Gastrocnemius medialis (tissue), 4 donors: ENCODE measurements at places on chromosomes 1 and 21.

DNA sequence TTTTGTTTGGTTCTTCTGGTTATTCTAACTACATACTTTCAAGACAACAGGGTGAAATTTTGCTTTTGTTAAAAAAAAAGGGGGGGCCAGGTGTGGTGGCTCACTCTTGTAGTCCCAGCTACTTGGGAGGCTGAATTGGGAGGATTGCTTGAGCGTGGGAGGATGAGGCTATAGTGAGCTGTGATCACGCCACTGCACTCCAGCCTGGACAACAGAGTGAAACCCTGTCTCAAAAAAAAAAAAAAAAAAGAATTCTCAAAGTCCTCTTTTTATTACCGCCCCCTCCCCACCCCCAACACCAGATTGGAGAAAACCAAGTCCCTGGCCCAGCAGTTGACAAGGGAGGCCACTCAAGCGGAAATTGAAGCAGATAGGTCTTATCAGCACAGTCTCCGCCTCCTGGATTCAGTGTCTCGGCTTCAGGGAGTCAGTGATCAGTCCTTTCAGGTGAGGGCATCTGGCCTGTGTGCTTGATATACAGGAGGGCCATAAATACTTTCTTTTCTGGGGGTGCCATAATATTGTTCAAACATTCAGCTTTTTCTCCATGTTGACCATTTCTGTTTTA, 50.2 kb downstream of the LAMC2 start:
- no peak for DNase-seq

DNA sequence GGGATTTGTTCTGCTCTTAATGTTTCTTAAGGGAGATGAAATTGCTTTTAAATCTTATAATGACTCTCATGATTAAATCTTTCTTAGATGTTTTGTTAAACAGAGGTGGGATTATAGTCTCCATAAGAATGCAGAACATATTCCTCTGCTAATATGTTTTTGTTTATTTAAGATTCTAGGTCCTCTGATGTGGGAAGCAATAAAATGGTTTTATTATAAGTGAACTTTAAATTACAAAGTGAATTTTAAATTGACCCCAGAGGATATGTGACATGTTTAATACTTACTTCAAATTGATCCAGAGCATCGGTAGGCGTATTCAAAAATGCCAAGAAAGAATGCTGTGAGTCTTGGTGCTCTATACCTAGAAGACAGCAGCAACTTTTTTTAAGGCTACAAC, 129.4 kb downstream of the COQ8A start:
- DNase-seq: no peak

GRCh38 chr1:100431954-100432353, 79.6 kb downstream of the CDC14A start:
- DNase-seq: no peak

DNA sequence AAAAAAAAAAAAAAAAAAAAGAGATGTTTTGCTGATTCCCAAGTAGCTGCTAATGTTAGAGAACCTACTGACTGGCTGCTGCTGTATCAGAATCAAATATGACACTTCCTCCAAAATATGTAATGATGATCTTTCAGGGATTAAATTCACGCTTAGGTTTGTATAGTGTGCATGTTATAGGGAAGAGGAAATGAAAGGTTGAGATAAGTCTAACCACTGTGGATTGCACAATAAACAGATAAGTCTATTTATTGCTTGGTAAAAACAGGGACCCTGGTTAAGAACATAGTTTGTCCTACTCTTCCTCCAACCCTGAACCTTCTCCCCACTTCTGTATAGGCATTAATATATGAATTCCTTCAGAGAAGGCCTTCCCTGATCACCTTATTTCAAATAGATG, 13.2 kb downstream of the RC3H1 start:
- DNase-seq: no peak

DNA sequence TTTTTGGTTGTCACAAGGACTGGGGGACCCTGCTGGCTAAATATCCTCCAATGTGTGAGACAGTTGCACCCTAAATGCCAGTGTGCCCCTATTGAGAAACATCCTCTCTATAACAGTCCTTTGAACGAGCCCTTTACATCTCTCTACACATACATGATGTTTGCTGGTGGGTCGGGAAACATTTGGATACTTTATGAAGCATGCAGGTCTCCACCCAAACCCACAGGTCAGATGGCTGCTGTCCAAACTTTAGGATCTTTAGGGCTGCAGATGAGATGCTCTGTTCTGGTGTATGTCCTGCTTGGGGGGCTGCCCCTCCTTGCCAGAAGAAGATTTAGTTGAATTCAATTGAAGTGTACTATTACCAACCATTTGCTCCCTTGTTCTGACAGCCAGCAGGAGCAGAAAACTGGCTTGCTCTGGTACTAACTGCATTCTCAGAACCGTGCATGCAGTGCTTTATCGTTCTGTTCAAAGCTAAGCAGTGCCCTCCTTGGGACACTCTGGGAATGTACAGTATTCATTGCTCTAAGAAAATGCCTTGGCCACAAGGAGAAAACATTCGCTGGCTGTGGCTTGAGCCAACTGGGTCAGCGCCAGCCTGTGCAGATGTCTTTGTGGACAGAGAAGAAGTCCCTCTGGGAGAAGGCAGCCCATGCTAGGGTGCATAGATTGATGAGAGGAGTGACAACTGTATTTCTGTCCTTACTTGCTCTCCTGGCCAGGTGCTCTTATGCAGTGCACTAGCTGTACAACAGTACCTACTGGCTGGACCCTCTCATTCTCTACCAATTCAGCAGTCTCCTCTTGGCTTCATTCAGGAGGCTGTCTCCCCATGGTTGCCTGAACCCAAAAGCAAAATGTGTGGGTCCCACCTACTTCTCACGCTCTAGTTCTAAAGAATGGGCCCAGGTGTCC, 61.4 kb upstream of the DIRAS3 start:
- peak; percentile 46 for DNase-seq

DNA sequence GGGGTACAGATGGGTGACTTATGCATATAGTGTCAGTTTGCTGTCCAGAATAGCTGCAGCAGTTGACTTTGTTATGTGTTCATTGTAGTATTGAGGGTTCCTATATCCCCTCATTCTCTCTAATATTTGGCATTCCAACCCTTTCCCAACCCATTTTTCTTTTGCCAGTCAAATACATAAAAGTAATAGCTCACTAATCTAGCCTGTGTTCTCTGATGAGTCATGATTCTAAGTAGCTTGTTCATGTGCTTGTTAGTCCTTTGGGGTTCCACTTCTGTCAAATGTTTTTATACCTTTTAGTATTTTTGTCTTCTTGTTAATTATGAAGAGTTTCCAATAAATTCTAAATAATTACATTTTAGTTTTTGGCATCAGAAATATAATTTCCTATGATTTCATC, 99.2 kb upstream of the MROH9 start:
- no peak for DNase-seq

- no peak for DNase-seq
Observed at GRCh38 chr1:224533517-224533916, 82.6 kb upstream of the CNIH3 start.

DNA sequence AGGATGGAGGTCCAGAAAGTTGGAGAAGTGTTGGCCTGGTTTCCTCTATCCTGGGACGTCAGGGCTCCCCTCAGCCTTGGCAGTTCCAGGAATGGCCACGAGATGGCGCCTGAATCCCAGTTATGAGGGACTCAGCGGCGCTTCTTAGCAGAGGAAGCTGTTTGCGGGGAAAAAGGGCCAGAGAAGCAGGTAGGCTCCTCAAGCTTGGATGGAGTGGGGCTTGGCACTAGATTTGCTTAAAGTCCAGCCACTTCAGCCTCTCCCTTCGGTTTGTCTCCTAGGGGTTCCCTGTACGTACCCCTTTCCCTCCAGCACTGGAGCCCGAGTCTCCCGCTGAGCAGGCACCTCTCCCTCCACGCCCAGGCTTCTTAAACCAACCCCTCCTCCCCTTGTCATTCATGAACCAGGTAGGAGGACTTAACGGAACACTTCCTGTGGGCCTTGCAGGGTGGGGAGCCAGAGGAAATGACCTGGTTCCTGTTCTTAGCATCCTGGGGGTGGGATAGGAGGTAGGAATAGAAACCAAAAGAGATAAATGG, 32.0 kb upstream of the TENT5B start:
- DNase-seq: peak; percentile 69

DNA sequence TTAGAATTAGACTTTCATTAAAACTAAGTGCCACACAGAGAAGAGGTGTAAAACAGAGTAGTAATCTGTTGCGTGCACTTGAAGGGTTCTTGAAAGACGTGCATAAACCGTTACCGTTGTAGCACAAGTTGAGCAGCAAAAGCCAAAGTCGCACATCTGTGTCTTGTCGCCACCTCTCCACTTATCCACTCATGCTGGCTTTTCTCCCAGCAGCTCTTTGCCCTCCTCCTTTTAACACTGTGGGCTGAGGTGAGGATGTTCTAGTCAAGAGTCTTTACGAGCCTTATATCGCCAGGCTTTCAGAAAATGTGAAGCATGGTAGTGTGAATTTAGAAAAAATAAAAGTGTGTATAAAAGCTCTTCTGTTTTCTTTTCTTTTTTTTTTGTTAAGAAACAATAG, 48.0 kb downstream of the NR5A2 start:
- DNase-seq: no peak

DNA sequence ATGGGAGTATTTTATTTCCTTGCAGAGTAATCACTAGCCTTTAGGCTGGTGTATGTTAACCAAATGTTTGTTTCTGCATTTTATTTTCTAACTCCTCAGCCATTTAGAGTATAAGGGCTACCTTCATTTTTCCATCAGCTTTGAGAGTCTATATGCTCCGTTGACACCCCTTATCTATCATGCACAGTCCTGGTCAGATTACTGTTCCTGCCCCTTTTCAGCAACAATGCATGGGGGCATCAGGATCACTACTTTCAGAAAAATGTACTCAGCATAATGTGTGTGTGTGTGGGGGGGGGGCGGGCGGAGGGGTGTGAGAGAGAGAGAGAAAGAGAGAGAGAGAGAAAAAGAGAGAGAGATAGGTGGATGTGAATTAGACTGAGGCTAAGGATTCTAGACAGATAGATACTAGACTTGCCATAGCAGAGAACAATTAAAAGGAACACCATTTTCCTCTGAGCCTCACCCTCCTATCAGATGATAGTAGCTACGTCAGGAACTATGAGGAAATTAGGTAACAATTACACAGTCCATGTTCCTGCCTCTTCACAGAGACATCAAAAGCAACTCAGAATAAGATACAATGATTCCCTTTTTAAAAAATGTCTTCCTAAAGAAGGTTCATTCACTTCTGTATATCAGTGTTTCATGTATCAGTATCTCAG, 40.8 kb downstream of the FCER1A start:
- DNase-seq: no peak

DNA sequence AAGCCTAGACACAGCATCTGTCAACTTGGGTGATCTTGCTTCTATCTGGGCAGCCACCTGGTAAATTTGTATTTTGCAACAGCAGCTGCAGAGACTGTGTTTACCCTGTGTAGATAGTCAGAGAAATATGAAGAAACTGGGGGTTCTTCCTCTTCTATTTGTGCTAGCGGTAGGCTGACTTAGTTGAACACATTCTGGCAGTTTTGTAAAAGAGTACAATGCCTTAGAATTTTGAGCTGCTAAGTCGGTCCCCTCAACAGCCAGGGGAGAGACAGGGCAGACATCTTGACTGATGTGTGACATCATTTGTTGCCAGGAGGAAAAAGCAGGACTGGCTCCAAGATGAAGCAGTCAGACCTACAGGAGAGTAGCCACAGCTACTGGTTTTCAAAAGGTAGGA, 53.7 kb downstream of the KCNJ6 start:
- DNase-seq: no peak
